ENCODE measurements at places on chromosomes 1 and 21.
A peak's percentile ranks its signal among the peaks of the same experiment; 100 is the strongest.

DNA sequence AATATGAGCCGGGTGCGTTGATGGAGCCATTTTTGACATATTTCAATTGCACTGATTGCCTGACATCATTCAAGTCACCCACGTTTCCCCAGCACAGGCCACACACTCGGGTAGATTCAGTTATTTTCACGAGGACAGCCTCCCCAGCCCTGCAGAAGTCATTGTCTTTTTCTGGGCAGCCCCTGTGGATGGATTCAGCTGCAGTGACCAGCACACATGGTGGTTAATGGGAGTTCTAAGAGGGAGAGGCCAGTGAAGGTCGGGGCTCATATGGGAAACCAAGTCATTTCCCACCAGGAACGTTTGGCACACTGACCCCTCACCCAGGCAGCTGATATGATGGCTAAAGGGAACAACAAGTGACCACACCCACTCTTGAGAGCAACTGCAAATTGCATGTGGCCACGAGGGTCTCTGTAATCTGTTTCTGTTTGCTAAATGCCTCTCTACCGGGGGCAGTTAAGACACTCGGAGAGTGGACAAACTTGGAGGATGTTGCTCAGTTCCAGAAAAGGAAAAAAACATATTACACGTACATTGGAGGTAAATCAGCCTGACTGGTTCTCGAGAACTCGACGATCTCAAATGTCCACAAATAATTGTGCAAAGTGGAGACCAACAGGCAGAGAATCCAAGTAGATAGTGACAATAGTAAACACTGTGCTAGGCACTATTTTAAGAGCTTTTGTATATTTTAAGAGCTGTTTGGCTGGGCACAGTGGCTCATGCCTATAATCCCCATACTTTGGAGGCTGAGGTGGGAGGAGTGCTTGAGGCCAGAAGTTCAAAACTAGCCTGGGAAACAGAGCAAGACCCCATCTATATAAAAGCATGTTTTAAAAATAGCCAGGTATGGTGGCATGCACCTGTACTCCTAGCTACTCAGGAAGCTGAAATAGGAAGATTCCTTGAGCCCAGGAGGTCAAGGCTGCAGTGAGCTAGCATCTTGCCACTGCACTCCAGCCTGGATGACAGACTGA lies 167.2 kb upstream of the IRF2BP2 start:
- DNase-seq, result peak; percentile 6

- no peak for DNase-seq
Measured at GRCh38 chr21:36663033-36663855, 35.7 kb upstream of the SIM2 start.

GRCh38 chr1:54806931-54807611 lies 5.9 kb upstream of the TTC22 start:
- DNase-seq, result peak; percentile 64

DNA sequence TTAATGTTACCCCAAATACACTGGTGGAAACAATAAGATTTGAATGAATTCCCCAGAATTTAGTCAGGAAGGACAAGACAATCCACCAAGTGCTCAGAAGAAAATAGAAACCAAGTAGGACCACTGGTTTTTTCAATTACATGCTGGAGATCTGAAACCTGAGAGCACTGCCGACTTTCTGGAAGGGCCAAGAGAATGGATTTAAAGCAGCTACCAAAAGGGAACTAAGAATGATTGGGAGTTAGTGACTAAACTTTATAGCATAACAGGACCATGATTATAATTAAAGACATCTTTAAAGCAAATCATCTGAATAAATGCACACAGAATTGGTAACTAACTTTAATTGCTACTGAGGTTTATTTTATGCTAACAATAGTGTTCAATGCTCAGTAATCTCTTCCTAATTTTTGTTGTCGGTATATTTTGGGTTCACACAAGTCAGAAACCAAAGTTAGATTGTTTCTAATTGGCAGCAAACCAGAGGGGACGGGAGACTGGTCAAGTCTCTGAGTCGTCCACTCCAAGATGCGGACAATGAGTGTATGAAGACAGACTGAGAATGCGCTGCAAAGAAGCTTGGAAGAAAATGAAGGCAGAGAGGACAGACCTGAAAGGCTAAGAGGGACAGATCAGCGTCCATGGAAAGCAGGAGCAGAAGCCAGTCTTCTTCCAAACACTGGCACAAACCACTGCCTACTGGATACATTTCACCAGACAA lies 2.3 kb upstream of the RGS13 start:
- no peak for DNase-seq

DNA sequence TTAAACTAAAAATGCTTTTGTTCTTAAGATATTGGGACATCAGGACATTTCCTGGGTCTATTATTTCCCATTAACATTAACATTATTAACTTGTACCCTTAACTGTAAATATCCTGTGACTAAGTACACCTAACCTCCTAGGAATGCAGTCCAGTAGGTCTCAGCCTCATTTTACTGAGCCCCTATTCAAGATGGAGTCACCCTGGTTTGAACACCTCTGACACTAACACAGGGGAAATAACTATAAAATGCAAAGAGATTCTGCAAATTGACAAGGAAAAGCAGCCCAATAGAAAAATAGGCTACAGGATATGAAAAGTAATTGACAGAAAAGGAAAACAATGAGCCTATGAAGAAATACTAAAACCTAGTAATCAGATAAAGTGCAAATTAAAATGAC lies 11.6 kb upstream of the NCMAP start:
- no peak for DNase-seq

DNA sequence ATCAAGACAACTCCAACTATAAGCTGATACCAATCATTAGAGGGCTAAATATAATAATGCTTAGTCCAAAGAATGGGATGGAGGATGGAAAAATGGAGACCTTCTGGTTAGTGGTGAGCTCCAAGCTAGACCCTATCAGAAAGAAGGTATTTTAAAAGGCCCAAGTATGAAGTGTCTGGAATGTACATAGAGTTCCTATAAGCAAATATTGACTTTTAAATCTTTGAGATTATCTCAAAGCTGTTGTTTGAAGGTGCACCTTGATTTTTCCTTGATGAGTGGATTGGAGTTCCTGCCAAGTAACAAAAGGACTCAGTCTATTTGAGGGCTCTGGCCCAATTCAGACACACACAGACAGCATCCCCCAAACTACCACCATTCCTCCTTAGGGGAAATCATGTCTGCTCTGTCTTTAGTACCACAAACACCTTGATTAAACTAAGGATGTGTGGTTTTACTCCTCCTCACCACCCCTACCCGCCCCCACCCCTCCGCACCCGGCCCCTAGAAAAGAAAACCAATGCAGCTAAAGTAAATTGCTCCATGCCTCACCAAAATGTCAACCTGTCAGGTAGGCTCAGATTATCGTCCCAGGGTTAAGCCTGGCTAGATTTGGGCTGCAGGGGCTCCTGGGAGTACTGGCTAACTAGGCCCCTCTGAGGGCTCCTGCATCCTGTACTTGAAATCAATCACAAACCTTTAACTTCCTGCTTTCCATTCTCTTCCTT lies 59.4 kb downstream of the CDC7 start:
- DNase-seq, result no peak

DNA sequence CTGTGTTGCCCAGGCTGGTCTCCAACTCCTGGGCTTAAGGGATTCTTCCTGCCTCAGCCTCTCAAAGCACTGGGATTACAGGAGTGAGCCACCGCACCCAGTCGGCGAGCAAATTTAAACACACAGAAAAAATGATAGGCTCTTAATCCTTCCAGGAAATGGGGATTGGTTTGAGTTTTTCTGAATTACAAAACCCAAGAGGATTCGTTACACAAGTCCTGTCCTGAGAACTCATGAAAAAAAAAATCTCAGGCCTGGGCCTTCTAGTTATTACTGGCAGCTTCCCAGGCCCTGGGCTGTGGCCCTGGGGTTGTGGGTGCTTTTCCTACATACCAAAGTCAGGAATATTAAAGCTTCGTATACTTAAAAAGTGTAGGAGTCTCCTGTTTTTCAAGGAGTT lies 6.3 kb upstream of the IFNGR2 start:
- no peak for DNase-seq

GRCh38 chr1:91754348-91754747 lies 131.6 kb downstream of the TGFBR3 start:
- DNase-seq, result no peak

DNA sequence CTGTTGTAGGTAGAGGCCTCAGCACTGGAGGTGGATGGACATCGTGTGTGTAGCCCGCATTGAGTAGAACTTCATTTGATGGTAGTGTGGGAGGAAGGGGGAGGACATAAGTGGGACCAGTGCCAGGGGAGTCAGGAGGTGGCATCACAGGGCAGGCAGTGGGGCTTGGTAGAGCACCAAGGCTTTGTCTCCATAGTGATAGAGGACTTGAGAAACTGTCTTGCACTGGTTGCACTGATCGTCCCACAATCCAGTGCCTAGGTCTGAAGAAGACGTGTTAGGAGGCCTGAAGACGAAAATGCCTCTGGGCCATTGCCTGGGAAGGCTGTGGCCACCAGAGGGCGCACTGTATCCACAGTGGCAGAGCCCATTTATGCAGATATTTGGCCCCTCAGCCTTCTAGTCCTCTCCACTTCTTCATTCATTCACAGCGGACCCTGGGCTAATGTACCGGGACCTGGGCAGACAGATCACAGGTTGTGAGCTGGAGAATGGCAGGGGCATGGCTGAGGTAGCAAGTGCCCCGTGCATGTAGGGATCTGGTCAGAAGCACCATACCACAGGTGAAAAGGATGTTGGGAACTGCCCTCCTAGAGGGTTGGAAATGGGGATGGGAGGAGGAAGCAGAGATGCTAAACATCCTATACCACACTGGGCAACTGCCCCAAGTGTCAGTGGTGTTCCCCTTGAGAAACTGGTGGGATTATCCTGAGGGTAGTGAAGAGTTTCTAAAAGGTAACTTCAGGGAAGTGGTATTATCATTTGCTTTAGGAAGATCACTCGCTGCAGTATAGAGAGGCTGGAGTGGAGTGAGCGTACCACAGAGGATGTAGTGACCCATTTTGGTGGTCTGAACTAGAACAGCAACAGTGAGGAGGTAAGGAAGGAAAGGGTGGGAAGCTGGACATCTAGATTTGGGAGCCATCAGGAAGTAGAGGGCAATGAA lies 95.3 kb downstream of the PIK3R3 start:
- peak; percentile 80 for DNase-seq

DNA sequence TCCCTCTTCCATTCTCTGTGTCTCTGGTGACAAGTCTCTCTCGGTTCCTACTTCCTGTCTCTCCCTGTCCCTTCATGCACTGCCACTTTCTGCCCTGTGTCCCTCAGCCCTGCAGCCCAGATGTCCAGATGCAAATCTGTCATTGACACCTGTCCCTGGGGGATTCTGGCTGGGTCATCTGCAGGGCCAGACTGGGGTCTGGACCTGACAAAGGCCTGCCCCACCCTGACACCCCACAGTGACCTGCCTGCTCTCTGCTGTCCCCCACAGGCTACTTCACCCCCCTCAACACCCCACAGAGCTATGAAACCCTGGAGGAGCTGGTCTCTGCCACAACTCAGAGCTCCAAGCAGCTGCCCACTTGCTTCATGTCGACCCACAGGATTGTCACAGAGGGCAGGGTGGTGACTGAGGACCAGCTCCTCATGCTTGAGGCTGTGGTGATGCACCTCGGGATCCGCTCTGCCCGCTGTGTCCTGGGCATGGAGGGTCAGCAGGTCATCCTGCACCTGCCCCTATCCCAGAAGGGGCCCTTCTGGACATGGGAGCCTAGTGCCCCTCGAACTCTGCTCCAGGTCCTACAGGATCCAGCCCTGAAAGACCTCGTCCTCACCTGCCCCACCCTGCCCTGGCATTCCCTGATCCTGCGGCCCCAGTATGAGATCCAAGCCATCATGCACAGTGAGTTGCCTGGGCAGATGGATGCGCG lies 7.2 kb downstream of the THEMIS2 start:
- no peak for DNase-seq

GRCh38 chr1:2224631-2225428 lies 3.3 kb upstream of the SKI start:
- no peak for DNase-seq

- DNase-seq, result no peak
Measured at GRCh38 chr1:86503406-86504136, 34.8 kb downstream of the CLCA1 start.

All from hematopoietic multipotent progenitor cell treated with erythropoietin and hydrocortisone succinate and interleukin-3 and kit ligand, for 8 days (in vitro differentiated cells).